ENCODE measurements at places on chromosomes 2 and 18.

DNA sequence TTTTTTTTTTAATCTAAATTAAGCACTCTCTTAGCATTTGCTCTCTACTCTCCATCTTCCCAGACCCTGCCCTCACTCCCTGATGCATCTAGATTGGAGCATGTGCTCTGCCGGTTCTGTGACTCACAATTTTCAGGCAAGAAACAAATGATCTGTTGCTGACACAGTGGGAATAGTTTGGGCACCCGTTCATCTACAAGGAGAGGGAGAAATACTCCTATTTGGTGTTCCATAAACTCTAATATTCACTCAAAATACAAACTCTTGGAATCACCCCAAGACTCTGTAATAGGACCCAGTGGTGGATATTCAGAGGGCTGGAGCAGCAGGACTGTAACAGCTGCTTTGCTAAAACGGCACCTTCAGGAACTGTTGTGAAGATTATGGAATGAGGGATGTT is 37.1 kb upstream of the LINC00305 start:
- DNase-seq = no peak

- no peak for DNase-seq
Measured at GRCh38 chr18:31686572-31686971, 2.2 kb upstream of the B4GALT6 start.

- DNase-seq = no peak
Measured at GRCh38 chr2:222298311-222299150, at the start of gene PAX3. TSS of gene PAX3 (minus strand) at chr2:222298998. CDS start at chr2:222298615, 383 bp downstream.

GRCh38 chr2:134823832-134824231 is 14.6 kb upstream of the ACMSD start:
- no peak for DNase-seq

DNA sequence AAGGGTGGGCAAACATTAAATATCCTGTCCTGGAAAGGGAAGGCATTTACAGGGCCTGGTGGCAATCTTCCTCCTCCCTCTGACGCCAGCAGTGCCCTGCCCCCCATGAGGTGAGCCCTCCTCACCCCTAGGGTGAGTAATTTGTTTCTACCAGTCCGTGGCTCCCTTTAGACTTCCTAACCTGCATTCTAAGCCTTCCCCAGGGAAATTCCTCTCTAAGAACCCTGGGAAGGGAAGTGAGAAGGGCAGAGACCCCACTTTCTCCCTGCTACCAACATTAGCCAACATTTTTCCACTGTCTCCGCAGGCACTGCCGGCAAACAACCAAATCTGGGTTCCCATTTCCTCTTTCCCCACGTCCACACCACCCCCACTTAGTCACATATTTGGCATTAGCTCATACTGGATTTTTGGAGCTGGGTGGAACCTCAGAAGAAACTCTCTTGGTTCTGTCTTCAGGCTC is 69.3 kb downstream of the NRP2 start:
- no peak for DNase-seq

GRCh38 chr2:25230198-25230947 is 62.0 kb upstream of the POMC start:
- no peak for DNase-seq

DNA sequence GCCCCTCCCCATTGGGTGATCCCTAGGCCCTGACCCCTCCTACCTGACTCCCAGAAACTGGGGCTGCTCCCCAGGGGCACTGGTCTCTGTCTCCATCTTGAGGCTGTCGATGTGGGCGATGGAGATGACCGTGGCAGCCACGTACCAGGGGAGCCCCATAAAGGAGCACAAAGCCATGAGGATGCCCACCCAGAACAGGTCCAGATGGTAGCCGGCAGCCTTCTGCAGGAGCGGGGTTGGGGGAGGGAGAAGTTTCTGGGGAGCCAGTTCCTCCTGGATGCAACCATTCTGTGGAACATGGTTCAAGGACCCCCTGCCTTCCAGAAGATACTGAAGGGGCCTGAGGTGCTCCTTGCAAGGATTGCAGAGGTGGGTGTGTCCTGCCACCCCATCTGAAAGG is 34.0 kb downstream of the MTHFD2 start:
- DNase-seq = no peak

DNA sequence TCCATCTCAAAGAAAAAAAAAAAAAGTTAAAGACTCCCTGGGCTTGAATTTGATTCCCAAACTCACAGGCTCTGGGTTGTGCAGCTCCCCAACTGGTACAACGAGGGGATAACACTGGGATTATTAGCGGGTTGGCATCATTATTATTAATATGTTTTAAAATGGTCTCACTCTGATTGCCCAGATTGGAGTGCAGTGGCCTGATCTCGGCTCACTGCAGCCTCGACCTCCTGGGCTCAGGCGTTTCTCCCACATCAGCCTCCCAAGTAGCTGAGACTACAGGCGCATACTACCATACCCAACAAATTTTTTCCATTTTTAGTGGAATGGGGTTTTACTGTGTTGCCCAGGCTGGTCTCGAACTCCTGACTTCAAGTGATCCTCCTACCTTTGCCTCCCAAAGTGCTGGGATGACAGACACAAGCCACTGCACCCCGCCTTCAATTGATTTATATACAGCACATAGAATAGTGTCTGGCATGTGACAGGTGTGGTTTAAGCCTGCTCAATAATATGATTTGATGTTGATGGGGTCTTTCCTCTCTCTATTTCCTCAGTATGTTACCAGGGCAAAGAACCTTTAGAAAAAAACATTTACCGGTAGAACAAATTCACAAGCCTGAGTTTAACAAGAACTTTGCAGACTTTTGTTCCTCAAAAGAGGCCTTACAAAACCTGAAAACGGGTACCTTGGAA is 12.2 kb downstream of the MYCN start:
- DNase-seq = no peak

- no peak for DNase-seq
Measured at GRCh38 chr2:125167152-125167551, 1142.1 kb downstream of the CNTNAP5 start.

- DNase-seq = no peak
Measured at GRCh38 chr2:172011812-172012575, 12.2 kb downstream of the METAP1D start.

- DNase-seq = no peak
Measured at GRCh38 chr2:54504866-54505265, 48.7 kb downstream of the SPTBN1 start.

DNA sequence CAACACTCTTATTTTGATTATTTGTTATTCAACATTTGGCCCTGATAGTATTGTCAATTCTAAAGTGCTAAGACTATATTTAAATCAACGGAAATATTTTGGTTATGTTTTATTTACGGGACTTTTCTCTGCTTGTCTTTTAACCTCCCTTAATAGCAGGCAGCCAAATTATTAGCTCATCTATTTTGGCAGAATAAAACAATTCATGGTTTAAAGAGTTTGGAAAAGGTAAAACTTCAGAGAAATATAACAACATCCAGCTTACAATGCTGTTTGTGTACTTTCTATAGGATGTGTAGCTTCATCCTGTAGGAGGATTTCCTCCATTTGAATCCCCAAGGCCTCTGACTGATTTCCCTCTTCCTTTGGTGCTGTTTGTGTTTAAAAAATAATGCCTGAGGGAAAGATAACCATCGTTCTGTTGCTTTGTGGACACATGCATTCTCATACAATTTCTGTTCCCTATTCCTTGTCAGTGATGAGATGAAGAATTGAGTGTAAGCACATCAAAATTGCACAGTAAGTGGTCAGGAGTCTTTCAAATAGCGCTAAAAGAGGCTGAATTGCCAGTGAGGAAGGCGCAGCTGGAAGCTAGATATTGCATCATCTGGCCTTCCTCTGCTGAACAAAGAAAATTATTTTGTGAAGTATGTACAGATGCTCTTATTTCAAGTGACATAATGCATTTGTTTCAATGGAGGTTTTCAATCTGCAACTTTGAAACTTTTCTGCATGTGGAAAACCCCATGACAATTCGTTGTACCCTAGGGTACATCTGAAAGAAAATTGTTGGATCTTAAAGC is 80.3 kb downstream of the CD28 start:
- DNase-seq = no peak

GRCh38 chr18:45320724-45321123 is 294.6 kb upstream of the SLC14A2 start:
- no peak for DNase-seq

- no peak for DNase-seq
Measured at GRCh38 chr2:128600581-128601297, 282.1 kb upstream of the HS6ST1 start.

DNA sequence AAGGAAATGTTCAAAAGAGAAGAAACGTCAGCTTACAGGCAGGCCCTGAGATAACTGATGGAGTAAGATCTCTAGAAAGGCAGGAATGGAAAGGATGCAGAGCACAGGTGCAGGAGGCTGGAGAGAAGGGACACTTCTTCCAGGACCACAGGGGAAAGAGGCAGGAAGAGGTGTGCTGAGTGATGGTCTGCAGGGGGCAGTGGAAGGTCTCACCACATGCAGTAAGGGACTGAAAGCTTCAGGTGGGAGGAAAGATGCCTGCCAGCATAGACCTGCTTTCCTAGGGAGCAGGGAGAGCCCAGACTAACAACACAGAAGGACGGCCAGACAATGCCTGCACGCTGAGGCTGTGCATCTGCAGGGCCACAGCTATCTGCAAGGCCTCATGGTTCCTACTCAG is 156.8 kb downstream of the L3MBTL4 start:
- no peak for DNase-seq

- DNase-seq = no peak
Measured at GRCh38 chr2:232623768-232624765, 9.3 kb upstream of the EFHD1 start.

- DNase-seq = no peak
Measured at GRCh38 chr2:70870790-70871189, 35.2 kb upstream of the CD207 start.

GRCh38 chr18:24043403-24043802 is 28.8 kb downstream of the TTC39C start:
- DNase-seq = no peak

GRCh38 chr2:44433895-44434294 is 72.1 kb downstream of the CAMKMT start:
- no peak for DNase-seq

DNA sequence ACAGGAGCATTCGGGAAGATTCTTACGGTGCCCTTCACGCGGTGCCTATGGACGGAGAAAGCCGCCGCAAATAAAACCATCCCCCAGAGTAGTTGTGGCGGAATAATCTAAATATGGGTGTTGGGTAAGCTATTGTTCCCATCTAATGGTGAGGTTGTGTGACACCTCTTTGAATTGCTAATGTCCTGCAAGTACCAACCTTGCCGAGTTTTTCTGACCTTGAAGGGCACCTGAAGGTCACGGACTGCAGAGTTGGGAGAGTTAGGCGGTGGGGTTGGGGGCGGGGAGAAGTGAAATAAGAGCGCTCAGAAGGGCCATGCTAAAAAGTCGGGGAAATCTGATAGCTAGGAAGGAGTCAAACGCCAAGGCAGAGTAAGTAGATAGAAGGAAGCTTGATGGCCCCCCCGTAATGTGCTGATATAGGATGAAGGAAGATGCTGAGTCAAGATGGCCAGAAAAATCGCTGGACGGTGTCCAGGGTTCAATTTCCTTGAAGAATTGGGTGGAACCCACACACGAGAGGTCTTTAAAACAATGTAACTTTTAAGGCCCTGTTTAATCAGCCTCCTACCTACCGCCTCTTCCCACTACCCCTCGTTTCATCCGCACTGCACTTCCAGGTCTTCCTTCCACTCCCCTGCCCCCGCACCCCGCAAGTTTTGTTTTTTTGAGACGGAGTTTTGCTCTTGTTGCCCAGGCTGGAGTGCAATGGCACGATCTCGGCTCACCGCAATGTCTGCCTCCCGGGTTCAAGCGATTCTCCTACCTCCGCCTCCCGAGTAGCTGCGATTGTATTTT is 600 bp downstream of the KATNAL2 start:
- DNase-seq = no peak

DNA sequence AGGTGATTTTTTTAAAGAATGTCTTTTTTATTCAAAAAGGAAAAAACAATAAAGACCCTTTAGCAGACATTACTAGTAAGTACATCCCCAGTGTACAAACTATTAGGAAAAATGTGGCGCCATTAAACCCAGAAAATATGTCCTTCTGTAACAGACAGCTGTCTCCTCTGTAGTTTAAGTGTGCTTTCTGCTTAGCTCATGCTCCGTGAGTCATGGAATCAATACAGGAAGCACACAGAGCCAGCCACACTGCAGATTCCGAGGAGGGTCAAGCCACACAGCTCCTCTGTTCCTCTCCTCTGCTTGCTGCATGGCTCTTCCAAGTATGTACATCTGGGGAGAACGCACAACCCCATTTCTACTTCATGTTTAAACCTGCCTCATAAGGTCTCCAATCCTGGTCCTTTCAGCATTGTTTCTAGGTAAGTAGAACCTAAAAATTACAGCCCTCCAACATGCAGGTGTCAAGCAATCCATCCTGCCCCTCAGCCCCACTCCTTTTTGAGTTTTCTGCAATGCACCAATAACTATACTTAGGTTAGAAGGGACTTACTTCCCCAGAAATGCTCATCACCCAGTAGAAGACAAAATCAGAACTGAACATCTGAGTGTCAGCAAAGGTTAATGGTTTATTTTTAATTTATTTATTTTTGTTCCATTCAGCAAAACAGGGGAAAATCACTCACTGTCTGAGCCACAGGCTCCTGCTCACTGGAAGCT is 37.5 kb downstream of the ACVR1 start:
- DNase-seq = no peak

- DNase-seq = no peak
Measured at GRCh38 chr2:156864325-156864724, 393.2 kb upstream of the GALNT5 start.

GRCh38 chr2:120253021-120253882 is 600 bp downstream of the RALB start:
- no peak for DNase-seq

DNA sequence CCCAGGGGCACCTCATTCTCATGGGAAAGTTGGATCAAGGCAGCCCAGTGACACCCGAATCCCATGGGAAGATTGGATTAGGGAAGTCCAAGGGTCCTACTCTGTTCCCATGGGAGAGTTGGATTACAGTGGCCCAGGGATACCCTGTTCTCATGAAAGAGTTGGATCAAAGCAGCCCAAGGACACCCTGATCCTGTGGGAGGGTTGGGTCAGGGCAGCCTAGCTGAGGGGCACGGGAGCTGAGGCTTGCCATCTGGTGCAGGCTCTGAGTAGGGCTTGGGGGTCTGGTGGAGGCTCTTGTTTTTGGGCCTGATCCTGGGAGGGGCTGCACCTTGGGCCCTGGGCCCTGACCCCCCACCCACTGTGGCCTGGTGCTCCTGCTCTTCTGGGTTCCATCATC is 87.1 kb downstream of the ACKR3 start:
- DNase-seq = no peak

DNA sequence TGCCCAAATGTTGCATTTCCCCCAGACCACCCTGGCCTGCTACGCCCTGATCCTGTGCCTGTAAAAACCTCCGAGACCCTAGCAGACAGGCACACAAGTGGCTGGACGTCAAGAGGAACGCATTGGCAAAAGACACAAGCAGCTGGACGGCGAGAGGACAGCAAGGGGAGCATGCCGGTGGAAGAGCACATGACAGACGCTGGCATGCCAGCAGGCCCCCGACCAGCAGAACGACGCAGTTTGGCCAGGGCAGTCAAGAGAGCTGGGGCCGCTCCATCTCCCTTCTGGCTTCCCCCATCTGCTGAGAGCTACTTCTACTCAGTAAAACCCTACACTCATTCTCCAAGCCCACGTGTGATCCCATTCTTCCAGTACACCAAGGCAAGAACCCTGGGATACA is 42.1 kb downstream of the SAP130 start:
- no peak for DNase-seq
